Stimulated activated CD8-positive, alpha-beta memory T cell treated with anti-CD3 and anti-CD28 coated beads, Interleukin-2, amount 100 ng/mL, for 1 hour (primary cell): ENCODE measurements at places on chromosomes 6 and 20.

DNA sequence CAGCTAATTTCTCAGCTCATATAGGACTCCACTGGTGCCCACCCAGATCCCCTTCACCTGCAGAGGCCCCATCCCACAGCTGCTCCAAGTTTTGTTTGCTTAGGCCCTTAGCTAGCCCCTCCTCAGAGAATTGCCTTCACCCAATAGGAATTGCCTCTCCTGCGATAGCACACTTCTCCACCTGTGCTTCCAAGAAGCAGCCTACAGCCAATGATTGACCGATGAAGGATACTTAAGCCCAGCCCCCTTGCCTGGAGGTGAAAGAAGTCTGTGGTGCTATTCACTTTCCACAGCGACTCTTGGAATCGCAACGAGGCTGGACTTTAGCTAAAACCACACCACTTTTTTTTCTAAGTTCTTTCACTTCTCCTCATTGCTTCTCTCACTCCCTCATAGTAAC is 353.2 kb upstream of the BTBD3 start:
- no peak for DNase-seq

DNA sequence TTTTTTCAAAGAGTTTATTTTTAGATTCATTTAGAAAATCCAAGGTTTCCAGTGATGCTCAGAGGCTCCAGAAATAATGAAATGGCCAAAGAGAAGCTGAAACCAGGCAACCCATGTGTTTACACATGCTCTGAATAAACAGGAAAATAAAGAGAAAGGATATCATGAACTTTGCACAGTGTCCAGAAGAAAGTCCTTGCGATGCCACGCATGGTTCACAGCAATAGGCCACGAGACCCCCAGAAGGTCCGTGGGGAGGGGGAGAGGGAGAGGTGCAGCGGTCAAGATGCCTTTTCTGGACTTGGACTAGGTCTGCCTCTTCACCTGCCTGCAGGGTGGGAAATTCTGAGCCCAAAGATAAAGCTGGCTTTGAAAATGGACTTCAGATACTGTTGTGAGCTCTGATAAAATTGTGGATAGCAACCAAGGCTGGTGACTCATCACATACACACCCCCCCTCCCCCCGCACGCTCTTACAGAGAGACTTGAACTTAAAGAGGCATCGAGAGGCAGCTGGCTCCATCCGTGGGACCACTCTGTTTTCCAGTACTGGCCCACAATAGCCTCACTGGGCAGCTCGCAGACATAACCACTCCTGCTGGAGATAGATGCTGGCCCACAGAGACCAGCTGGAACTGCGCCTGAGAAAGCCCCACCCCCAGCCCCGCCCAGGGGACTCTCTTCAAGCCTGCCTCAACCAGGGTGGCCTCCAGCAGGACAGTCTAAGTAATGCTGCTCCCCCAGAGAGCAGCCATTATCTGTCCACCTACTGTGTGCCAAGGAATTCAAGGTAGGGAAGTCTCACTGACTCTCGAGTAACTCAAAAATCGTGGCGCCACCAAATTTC is 21.2 kb upstream of the NFATC2 start:
- no peak for DNase-seq

DNA sequence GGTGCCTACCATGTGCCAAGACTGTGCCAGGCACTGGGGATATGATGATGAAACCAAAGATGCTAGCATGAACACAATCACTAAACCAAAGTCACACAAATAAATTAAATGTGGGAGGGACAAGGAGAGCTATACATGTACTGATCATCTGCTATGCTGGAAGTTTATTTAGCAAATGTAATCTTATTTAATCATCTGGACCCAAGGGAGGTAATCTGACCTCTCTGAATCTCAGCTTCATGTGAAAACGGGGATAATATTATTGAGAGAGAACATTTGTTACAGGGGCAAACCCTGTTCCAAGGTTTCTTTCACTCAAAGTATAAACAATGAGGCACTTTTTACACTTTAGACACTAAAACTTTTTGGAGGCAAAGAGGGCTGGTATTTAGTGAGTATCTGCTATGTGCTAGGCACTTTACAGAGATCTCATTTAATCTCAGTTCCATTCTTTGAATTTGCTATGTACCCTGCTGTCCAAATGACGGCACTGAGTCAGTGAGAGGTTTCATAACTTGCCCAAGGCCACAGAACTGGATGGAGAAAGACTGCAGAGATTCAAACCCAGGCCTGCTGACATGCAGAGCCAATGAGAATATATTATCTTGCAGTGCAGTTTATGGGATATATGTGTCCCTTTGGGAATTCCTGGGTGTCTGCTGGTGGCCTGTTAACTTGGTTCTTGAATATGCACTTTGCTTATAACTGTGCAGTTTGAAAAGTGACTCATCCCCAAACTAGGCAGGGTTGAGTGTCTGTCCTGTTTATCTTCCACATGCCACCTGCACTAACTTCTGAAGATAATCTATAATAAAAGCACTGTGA is 3.3 kb upstream of the ASXL1 start:
- DNase-seq = no peak

DNA sequence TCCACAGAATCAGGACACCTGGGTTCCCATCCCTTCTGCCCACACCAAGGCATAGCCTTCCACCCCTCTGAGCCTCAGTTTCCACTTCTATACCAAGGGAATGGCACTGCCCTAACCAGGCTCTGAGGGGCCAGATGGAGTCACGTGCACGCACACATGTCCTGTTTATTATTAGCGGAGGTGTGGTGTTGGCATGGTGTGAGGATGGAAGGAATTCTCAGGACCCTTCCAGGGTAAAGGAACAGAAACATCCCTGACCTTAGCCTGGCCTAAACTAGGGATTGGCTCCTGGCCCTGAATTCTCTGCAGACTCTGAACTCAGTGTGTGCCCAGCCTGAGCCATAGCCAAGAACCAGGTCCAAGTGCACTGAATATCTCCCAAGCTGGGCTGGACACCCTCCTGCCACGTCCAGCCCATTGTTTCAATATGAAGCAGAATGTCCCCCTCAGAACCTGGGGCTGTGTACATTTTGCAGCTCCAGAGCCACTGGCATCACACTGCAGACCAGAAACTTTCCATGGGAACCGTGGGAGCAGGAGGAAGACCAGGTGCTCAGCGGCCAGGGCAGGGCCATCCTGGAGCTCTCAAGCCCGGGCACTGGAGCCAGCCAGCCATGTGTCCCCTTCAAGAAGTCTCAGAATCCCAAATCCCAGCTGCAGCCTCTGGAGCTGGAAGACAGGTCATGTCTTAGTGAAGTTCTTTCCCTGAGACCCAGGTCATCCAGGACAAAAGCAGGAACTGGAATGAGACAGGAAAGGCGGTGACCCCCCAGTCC is 208.4 kb downstream of the ANKRD60 start:
- DNase-seq = no peak
